ENCODE measurements at places on chromosomes 11 and 22.

GRCh38 chr11:20599221-20600019 lies at the start of gene SLC6A5:
TSS of gene SLC6A5 (plus strand) at chr11:20599608. CDS start at chr11:20599673, 65 bp downstream.
- no peak for DNase-seq

DNA sequence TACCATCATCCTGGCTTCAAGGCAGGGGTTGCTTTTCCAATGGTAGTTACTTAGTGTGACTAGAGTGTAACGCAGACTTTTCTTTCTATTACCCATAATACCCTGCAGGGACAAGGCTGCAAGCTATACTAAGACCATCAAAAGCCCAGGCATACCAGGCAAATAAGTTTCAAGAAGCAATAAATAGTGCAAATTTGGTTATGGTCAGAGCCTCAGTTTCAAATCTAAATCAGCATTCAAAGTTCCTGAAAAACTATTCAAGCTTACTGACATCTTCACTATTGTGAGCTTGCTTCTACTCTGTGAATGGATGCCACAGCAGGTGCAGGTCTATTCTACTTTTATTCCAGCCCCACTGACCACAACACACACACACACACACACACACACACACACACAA lies 2.5 kb upstream of the HBB start:
- no peak for DNase-seq

- no peak for DNase-seq
These were observed 30.3 kb upstream of the SIK2 start for GRCh38 chr11:111571829-111572501.

DNA sequence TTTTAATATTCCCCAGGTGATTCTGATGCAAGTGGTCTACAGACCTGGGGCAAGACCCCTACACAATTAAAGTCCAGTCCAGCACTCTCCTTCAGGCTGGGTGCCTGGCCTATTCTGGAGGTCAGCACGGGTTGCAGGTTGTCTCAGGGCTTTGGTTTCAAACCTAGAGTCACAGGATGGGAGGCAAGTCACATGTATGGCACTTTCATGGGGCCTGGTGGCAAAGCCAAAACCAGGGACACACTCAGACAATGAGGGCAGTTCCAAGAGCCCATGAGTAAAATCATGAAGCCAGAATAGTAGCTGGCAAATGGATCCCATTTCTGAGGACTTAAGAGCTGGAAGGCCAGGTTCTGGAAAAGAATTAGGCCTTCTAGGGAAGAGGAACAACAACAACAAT lies 96.6 kb downstream of the KCNC1 start:
- DNase-seq: no peak

- no peak for DNase-seq
These were observed 45.2 kb upstream of the EHF start for GRCh38 chr11:34575671-34576070.

GRCh38 chr11:94558468-94558867 lies 8.7 kb upstream of the PIWIL4 start:
- no peak for DNase-seq

DNA sequence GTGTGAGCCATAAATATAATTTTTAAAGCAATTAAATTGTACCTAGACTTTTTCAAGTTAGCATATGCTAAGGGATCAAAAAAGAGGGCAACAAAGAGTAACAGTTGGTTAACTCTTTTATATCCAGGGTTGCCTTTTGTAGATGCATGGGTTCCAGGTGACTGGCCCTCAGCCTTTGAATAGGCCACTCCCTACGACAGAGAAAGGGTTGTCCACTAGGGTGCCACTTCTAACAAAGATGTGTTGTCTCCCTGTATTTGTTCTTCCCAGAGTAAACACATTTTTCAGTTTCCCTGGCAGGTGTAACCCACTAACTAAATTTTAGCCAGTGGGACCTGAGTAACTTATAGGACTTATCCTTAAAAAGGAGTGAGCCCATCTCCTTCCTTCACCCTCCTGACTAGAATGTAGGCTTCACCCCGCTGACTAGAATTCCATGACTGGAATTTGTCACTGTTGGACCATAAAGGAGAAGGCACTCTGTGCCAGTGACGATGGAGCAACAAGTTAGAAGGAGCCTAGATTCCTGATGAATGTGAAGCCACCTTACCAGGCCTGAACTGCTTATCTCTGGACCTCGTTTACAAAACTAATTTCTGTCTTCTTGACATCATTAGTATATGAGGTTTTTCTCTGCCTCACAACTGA lies 16.6 kb downstream of the TUG1 start:
- DNase-seq: no peak

DNA sequence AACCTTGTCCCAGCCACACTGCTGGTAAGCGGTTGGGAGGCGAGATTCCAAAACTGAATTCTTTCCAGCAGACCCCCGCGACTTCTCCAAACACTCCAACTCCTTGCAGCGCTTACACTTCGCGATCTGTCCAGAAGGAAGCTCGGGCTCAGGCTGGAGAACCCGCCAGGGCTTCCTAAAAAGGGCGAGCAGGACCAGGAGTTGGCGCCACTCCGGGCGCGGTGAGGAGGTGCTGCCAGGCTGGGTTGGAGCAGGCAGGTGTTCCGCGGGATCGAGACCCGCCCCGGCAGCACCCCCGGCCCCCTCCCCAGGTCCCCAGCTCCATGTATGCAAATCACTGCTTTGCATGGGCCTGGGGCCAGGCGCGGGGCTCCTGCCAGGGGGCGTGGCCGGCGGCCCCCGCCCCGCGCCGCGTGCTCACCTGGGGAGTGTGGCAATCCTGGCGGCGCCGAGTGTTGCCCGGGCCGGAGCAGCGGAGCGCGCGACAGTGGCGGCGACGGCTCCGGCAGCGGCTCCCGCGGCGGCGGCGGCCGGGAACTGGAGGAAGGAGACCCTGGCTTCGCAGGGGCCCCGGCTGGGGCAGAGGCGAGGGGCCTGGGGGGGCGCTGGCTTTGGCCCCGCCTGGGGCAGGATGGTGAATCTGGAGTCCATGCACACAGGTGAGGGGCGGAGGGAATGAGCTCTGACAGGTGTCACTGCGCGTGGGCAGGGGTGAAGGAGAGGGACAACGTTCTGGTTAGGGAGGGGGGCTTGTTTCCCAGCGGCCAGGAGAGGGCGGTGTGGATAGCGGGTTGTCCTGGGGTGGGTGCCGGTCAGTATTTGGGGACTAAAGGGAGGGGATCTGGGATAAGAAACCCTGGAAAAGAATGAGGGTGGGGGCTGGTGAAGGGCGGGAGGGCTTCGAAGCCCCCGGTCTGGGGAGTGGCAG lies at the start of gene POU2F3:
Gene POU2F3, plus strand, starts transcription at position 428 of the 928 bp plus-strand sequence. Its CDS starts 204 bp downstream, at position 632.
- no peak for DNase-seq

DNA sequence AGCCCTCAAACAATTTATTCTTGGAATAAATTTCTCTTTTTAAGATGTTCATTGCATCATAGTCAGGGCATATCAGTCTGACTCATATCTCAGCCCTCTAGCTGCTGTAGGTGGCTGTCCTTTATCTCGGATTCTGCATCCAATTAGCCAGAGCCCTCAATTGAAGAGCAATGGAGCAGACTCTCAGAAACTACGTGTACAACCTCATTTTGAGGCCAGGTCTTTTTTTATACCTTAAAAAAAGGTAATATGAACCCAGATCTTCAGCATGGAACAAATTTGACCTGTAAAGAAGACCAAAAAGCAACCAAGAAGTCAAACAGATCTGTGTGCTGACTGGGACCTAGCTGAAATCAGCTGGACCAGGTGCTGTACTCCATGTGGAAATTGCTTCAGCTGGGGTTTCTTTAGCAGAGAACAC lies 8.7 kb downstream of the OR52A5 start:
- no peak for DNase-seq

DNA sequence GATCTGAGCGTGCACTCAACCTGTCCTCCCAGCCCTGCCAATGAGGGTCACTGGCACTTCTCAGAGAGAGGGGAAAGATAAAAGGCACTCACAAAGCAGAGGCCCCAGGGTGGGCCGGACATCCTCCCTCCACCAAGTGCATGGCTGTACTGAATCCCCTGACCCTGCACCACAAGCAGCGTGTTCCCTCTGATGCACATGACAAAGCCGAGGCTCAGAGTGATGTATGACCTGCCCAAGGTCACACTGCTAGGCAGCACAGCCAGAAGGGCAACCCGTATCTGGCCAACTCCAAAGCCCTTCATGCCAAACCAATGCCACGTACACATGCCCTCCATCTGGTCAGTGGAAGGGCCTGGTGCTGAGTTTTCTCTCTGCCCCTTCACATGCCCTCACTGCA lies 22.1 kb downstream of the SPATA19 start:
- DNase-seq: no peak

DNA sequence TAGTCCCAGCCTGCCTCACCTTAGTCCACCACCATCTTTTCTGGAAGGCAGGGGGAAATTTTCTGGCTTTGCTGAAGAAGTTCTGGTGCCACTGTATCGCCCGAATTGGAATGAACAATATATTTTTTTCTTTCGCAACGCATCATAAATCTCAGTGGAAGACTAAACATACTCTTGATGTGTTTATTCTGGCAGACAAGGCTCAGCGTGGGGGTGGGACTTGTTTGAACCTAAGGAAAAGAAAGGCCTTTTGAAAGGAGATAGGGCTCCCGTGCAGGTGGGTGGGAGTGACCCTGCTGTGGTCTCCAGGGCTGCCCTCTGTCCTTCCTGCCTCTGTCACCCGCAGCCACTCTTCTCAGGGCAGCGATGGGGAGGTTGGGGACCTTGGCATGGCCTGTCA lies 42.5 kb downstream of the CD82 start:
- DNase-seq: no peak

GRCh38 chr11:10050561-10050960 lies 243.5 kb downstream of the SBF2 start:
- no peak for DNase-seq

DNA sequence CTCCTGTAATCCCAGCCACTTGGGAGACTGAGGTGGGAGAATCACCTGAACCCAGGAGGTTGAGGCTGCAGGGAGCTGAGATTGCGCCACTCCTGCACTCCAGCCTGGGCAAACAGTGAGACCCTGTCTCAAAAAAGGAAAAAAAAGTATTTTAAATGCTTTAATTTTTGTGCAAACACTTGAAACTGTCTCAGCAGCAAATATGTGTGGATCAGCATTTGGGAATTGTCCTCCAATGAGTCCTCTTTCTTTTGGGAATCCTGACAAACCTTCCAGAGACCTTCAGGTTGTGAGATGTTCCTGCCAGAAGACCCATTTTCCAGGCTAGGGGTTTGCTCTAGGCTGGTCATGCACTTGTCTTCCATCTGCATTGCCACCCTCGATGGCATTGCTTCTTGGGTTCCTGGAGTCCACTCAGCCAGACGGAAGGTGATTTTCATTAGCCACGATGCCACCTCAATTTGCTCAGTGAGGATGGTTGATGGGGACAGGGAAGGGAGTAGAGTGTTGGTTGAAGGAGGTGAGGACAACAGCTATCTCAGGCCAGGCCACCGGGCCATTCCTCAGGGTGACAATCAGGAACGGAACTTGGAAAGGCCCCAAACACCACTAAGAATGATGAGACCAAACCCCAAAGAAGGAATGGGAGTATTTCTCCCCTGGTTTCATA lies 55.4 kb downstream of the ST14 start:
- no peak for DNase-seq

- DNase-seq: no peak
These were observed 2.9 kb upstream of the RAB38 start for GRCh38 chr11:88178191-88178590.

DNA sequence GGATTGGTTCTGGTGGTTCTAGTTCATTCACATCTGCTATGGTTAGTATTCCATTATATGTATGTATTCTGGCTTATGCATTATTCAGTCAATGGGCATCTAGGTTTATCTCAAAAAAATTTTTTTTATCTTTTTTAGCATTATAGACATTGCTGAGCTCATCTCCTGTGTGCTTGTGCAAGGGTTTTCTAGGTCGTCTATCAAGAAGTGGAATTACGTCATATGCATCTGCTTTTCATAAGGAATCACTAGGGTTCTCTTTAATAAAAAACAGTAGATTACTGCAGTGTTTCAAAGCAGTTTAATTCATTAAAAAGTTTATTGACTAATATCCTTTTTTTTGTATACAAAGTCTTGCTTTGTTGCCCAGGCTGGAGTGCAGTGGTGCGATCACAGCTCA lies 21.3 kb downstream of the TBC1D22A start:
- no peak for DNase-seq

GRCh38 chr11:108994887-108995286 lies 330.0 kb downstream of the DDX10 start:
- no peak for DNase-seq

DNA sequence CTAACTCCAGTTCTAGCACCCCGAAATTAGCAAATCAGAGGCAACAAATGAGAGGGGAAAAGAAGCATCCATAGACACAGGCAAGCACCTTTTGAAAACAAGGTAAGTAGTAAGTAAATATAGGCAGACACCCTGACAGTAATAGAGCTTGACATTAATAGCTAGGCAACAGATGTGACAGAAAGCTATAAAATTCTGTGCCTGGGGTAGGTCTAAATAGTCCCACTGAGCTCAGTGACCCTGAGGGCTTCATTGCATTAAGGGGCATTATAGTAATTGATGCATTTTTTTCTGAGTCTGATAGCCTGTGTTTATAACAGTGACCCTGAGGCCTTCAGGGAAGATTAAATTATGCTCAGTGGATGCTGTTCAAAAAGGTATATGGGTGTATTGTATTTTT lies 197.1 kb downstream of the HIPK3 start:
- DNase-seq: no peak

DNA sequence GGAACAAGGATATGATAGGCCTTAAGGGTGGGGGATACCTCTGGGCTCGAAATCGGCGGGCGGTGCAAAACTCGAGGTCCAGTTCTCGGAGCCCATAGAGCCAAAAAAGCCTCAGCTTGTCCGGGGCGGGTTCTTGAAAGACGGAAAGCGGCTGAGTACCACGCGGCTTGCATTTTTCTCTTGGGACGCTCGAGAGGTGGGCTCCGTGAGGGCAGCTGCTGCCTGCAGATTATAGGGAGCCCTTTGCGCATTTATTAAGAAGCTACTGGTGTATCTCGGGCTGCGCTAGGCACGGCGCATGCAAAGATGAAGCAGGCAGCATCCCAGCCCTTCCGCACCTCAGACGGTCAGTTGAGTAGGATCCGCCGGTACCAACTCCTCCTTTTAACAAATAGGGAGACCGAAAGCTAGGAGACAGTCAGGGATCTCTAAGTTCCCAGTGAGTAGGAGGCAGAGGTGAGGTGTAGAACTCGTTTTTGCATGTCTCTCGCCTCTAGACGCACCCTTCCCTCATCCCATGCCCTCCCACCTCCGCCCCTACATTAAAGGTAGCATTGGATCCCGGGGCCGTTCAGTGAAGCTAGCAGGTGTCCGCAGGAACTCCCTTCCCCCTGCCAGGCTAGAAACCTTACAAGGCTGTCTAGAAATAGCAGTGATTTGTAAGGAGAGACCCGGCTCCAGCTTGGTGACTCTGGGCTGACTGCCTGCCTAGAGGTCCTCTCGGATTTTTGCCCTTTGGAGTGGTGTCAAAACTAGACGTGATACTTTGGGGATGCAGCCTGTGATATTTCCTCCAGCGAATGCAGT lies 768 bp downstream of the LDHA start:
- no peak for DNase-seq

DNA sequence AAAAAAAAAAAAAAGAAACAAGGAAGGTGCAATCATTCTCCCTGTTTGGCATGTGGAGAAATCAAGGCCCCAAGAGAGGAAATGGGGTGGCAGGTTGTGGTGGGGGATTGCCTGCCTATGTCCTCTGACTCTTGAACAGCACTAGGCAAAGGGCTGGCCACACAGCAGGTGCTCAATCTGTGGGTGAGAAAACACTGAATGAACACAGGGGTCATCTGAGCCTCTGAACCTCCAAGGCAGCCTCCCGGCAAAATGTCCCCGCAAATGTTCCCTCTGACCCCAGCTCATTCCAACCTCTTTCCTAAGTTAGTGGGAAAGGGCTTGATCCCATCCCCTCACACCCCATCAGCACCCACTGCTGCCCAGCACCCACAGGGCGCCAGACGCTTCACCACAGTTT lies 4.6 kb downstream of the PLA2G6 start:
- DNase-seq: peak; percentile 41
